Trophoblast cell (in vitro differentiated cells and primary cell): ENCODE measurements at places on chromosomes 12 and 14.
A peak's percentile ranks its signal among the peaks of the same experiment; 100 is the strongest.

DNA sequence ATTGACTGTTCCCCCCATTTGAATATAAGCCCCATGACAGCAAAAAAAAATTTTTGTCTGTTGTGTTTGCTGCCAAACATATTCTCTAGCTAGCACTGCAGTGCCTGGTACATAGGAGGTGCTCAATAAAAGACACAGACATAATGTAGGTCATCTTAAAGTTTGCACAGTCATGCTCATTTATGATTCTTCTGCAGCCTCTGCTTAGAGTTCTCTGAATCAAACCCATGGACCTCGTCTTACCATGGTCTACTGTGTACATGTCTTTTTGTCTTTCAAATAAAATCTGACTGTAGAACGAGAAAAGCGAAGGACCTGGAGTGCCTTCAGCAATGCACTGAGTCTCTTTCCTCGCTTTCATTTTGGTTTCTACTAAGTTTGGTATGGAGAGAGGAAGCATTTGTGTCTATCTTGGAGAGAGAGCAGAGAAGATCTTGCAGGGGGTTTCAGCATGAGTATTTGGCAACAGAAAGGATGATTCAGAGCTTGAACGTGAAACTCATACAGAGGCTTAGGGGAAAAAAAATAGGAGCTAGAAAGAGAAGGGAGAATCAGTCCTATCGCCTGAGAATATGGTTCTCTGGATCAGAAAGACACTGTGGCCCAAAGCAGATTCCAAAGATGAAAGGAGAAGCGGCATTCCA is 38.8 kb upstream of the TMCC3 start:
- DNase-seq, result no peak
- H3K4me1 ChIP-seq, result peaks cover 5% of the 10 kb centered on the region
- H3K27ac ChIP-seq, result no peak overlapping the region
- H3K27me3 ChIP-seq, result no peaks in the 10 kb centered on the region

- no peak overlapping the region for H3K27ac ChIP-seq
- H3K36me3 ChIP-seq, result no peaks in the 10 kb centered on the region
Observed at GRCh38 chr12:10563966-10564365, 49.4 kb downstream of the MAGOHB start.

- no peak overlapping the region for H3K27ac ChIP-seq
- H3K36me3 ChIP-seq, result no peaks in the 10 kb centered on the region
- H3K4me3 ChIP-seq, result no peak overlapping the region
- H3K27me3 ChIP-seq, result no peaks in the 10 kb centered on the region
- peaks cover 8% of the 10 kb centered on the region for H3K4me1 ChIP-seq
- peak; percentile 70 for DNase-seq
Observed at GRCh38 chr14:61296719-61297502, 15.8 kb upstream of the TMEM30B start.

GRCh38 chr12:81203671-81204204 is 125.9 kb downstream of the ACSS3 start:
- H3K27me3 ChIP-seq, result no peaks in the 10 kb centered on the region
- DNase-seq, result no peak
- H3K4me1 ChIP-seq, result no peaks in the 10 kb centered on the region
- no peak overlapping the region for H3K27ac ChIP-seq

- H3K27ac ChIP-seq, result no peak overlapping the region
- no peaks in the 10 kb centered on the region for H3K36me3 ChIP-seq
- DNase-seq, result no peak
- no peaks in the 10 kb centered on the region for H3K4me1 ChIP-seq
- H3K27me3 ChIP-seq, result no peaks in the 10 kb centered on the region
Observed at GRCh38 chr14:54502602-54503001, 7.1 kb upstream of the CGRRF1 start.

DNA sequence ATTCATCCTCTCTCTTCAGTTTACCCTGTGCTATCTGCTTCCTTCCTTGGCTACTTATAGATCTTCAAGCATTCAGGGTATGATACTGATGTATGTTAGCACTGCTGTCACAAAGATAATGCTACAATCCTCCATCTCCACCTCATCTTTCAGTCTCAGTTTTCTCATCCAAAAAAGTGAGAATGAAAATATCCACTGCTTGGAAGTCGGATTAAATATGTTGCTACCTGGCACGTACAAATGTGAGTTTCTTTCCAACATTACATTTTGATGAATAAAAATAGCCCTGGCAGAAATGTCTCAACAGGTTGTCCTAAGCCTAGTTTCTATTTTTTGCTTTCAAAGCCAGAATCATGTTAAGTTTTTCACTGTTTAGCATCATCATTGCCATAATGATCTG is 149.9 kb downstream of the PTPN11 start:
- H3K36me3 ChIP-seq, result no peaks in the 10 kb centered on the region
- H3K27me3 ChIP-seq, result no peaks in the 10 kb centered on the region
- no peak overlapping the region for H3K27ac ChIP-seq
- no peaks in the 10 kb centered on the region for H3K4me1 ChIP-seq

GRCh38 chr14:84040101-84040500 is 1489.8 kb upstream of the FLRT2 start:
- DNase-seq, result no peak
- no peaks in the 10 kb centered on the region for H3K36me3 ChIP-seq
- peaks cover 3% of the 10 kb centered on the region for H3K4me1 ChIP-seq
- H3K27me3 ChIP-seq, result no peaks in the 10 kb centered on the region
- H3K27ac ChIP-seq, result no peak overlapping the region

- H3K4me3 ChIP-seq, result no peak overlapping the region
- H3K36me3 ChIP-seq, result no peaks in the 10 kb centered on the region
- no peaks in the 10 kb centered on the region for H3K27me3 ChIP-seq
- peak; percentile 74 for DNase-seq
Observed at GRCh38 chr14:97280526-97280925, 483.3 kb downstream of the VRK1 start.

DNA sequence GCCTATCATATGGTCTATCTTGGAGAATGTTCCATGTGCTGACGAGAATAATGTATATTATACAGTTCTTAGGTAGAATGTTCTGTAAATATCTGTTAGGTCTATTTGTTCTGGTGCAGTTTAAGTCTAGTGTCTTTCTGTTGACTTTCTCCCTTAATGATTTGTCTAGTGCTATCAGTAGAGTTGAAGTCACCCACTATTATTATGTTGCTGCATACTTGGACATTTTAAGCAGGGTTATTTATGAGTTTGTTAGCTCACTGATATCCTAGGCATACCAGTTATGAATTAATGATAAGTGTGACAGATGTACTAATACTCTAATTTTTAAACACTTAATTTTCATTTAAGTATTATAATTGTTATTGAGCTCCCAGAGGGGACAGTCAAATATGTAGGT is 292.5 kb downstream of the AKAP6 start:
- H3K36me3 ChIP-seq, result no peaks in the 10 kb centered on the region
- H3K4me1 ChIP-seq, result no peaks in the 10 kb centered on the region
- DNase-seq, result no peak
- H3K4me3 ChIP-seq, result no peak overlapping the region
- no peak overlapping the region for H3K27ac ChIP-seq

DNA sequence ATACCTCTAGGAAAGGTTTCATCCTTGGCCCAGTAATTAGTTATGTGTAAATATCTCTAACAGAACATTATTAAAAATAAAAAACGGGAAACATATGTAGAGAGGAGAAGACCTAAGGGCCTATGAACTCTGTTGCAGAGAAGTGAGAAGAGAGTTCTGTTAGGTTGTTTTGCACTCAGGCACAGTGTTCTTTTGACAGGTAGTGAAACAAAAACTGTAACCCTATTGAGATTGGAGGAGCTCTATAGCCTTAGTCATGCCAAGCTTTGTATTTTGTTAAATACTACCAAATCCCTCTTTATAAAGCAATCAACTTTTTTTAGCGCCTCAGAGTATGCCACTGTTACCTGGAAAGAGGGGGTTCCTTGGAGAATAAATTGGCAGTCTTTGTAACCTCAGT is 77.6 kb downstream of the CNTN1 start:
- H3K4me3 ChIP-seq, result no peak overlapping the region
- no peaks in the 10 kb centered on the region for H3K36me3 ChIP-seq
- DNase-seq, result no peak
- H3K27ac ChIP-seq, result no peak overlapping the region

DNA sequence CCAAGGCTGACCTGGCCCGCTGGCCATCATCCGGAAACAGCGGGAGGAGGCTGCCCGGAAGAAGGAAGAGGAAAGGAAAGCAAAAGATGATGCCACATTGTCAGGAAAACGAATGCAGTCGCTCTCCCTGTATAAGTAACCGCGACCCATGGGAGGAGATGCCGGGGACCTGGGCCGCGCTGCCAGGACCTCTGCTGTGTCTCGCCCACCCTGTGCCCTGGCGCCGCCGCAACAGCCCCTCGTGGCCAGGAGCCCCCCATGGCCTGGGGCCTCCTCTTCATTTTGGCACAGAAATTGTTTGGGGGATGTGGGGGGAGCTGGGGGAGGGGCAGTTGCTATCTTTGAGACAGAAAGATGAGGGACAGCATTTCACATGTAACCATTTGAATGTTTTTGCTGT is 16.5 kb downstream of the HSPB8 start:
- no peak for DNase-seq
- no peak overlapping the region for H3K4me3 ChIP-seq
- no peak overlapping the region for H3K27ac ChIP-seq
- H3K36me3 ChIP-seq, result peaks cover 30% of the 10 kb centered on the region
- peaks cover 5% of the 10 kb centered on the region for H3K4me1 ChIP-seq

DNA sequence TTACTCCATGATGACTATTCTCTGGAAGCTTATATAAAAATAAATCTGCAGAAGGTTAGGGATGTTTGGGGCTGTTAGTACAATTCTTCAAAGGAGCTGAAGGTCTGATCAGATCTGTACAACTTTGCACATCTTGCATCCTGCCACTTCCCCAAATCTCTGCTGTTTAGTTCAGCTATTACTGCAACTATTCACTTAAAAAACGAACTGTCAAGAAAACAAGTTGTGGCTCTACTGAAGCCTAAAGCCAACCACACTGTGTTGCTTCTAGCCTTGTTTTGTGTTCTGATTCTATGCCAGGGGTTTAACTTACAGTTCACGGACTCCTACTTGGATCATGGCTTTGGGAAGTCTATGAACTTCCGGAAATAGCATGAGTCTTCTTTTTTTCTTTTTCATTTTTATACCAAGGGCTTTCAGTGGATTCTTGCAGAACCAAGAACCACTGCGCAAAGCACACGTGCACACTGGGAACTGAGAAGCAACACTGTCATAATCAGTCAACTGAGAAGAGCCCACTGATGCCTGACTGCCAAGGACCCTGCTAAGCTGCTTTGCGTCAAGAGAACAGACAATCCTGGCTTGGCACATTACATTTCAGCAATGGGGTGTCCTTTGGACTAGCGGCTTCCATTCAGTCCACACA is 66.3 kb upstream of the EEA1 start:
- H3K36me3 ChIP-seq, result no peaks in the 10 kb centered on the region
- H3K27me3 ChIP-seq, result no peaks in the 10 kb centered on the region
- no peak for DNase-seq
- H3K27ac ChIP-seq, result no peak overlapping the region
- no peak overlapping the region for H3K4me3 ChIP-seq
- H3K4me1 ChIP-seq, result no peaks in the 10 kb centered on the region

DNA sequence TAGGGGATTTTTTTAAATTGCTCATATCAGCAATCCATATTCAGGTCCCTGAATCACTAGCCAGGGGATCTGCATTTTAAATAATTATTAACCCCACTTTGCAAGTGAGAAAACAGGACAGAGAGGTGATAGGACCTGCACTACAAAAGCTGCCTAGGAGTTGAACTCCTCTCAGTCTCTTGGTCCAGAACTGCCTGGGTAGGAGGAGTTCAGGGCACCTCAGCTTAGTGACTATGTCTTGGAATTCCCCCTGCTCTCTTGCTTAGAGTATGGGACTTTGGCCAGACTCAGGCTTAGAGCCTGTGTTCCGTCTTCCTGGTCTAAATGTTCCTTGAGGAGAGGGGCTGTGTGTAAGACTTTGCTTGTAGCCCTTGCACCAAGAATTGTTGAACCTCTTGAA is 68.2 kb upstream of the WSCD2 start:
- H3K4me1 ChIP-seq, result no peaks in the 10 kb centered on the region
- H3K36me3 ChIP-seq, result no peaks in the 10 kb centered on the region
- DNase-seq, result no peak
- H3K27ac ChIP-seq, result no peak overlapping the region

GRCh38 chr12:47819896-47820630 is at the start of gene HDAC7:
Gene HDAC7 (minus strand): TSS chr12:47819903. CDS start chr12:47819785, 118 bp downstream.
- peaks cover 4% of the 10 kb centered on the region for H3K36me3 ChIP-seq
- H3K27ac ChIP-seq, result peak within 1 kb of the TSS; percentile 99
- peak within 1 kb of the TSS; percentile 84 for H3K4me3 ChIP-seq
- no peaks in the 10 kb centered on the region for H3K27me3 ChIP-seq

- no peak overlapping the region for H3K27ac ChIP-seq
- H3K36me3 ChIP-seq, result peaks cover 22% of the 10 kb centered on the region
- no peaks in the 10 kb centered on the region for H3K27me3 ChIP-seq
- no peak overlapping the region for H3K4me3 ChIP-seq
- no peak for DNase-seq
Observed at GRCh38 chr12:109444259-109444658, 32.8 kb downstream of the KCTD10 start.

GRCh38 chr14:94630396-94630795 is 18.2 kb downstream of the SERPINA3 start:
- no peaks in the 10 kb centered on the region for H3K36me3 ChIP-seq
- H3K4me3 ChIP-seq, result no peak overlapping the region
- DNase-seq, result no peak

GRCh38 chr12:11795913-11796459 is 146.5 kb downstream of the ETV6 start:
- peak overlapping the region; percentile 65 for H3K27ac ChIP-seq
- no peaks in the 10 kb centered on the region for H3K36me3 ChIP-seq
- peak; percentile 40 for DNase-seq
- H3K4me1 ChIP-seq, result peaks cover 25% of the 10 kb centered on the region

GRCh38 chr12:94616203-94616729 is 34.1 kb downstream of the TMCC3 start:
- no peaks in the 10 kb centered on the region for H3K27me3 ChIP-seq
- peak overlapping the region; percentile 69 for H3K27ac ChIP-seq
- DNase-seq, result peak; percentile 67
- H3K4me3 ChIP-seq, result no peak overlapping the region
- H3K36me3 ChIP-seq, result no peaks in the 10 kb centered on the region
- H3K4me1 ChIP-seq, result peaks cover 38% of the 10 kb centered on the region

DNA sequence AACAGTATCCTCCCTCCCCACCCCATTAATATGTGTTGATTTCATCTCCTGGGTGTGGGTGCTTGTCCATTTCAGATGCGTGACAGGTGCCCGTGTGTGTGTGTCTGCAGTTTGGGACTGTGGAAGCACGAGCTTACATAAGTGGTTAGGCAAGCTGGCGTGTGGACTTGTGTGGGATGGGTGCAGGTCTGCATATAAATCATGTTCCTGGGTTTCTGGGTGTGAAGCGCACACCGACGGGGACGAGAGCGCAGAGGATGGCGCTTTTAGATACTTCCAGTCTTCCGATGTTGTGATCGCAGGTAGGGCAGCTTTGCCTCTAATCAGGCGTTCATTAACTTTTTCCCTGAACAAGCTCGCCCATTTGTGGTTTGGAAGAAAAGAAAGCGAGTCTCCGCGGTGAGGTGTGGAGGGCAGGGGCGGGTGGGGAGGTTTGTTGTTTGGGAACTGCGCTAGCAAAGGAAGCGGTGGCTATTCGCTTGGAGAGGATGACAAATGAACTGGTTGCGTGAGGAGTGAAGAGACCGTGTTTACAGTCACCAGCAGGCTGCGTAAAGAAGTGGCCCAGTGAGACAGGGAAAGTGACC is 865 bp downstream of the RGS6 start:
- peaks cover 7% of the 10 kb centered on the region for H3K4me1 ChIP-seq
- H3K27ac ChIP-seq, result no peak overlapping the region
- peak overlapping the region; percentile 2 for H3K4me3 ChIP-seq
- no peaks in the 10 kb centered on the region for H3K36me3 ChIP-seq
